Effector CD8-positive, alpha-beta T cell (primary cell): ENCODE measurements at places on chromosomes 4 and X.

DNA sequence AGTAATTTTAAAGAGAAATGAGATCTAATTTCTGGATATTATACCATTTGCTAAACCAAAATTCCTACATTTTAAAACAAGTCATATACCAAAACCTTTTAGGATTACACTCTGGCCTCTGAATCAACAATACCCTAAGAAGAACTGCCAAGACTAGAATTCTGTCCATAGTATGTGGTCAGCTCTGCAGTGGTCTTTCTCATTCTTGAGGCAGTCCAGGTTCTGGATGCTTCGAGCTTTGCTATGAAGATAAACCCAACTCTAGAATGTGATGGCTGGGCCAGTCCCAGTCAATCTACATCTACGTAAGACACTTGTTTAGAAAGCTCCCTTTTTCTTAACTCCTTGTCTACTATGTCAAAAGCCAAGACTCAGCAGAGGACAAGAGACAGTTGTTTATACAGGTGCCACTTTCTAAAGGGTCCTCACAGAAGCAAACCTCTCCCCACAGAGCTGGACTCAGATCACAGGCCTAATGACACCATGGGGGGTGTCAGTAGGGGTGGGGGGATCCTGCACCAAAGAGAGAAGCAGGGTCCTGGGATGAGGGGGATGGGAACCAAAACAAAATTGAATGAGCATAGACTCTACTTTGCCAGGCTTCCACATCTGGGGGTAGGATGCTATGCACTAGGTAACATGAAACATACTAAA is 63.2 kb downstream of the SH3RF1 start:
- no peak for DNase-seq

- DNase-seq, result no peak
Measured at GRCh38 chrX:70260104-70260503, at the start of gene P2RY4. TSS of gene P2RY4 (minus strand) at chrX:70260204. CDS start at chrX:70259624, 580 bp downstream.

- no peak for DNase-seq
Measured at GRCh38 chr4:70842761-70843435, 3.2 kb upstream of the GRSF1 start.

GRCh38 chr4:79450053-79450452 is 42.0 kb upstream of the GK2 start:
- DNase-seq, result no peak

- no peak for DNase-seq
Measured at GRCh38 chrX:154784149-154784995, 20.9 kb downstream of the MPP1 start.

DNA sequence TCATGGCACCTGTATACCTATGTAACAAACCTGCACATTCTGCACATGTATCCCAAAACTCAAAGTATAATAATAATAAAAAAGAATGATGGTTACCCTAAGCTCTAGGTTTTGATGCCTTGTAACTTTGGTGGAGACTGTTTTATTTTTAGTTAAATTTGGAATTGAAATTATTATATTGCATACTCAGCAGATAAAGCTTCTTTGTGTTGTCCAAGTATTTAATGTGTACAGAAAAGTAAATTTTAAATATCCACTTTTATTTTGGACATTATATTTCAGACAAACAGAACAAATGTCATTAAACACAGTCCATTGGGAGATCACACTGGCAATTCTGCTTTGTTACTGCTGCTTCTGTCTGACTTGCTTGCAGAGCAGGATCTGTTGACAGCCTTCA is 684.5 kb upstream of the CT83 start:
- DNase-seq, result no peak

GRCh38 chrX:110338935-110339334 is 19.7 kb upstream of the RTL9 start:
- no peak for DNase-seq

- DNase-seq, result no peak
Measured at GRCh38 chr4:17817027-17817426, 6.2 kb downstream of the NCAPG start.

DNA sequence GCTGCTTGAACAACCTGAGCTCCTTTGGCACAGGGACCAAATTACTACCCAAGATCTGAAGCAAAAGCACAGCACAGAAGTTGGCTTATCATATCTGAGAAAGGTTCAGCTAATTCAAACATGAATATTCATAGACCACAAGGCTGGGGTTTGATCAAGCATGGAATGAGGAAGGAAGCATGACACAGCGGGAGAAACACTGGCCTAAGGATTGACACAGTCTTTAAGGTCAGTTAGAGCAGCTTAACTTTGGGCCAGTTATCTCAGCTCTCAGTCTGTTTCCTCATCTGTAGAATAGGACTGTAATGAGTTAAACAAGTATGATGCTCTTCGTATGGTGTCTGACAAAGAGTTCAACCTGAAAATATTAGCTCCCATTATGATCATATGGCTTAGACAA is 88.5 kb upstream of the CBR4 start:
- no peak for DNase-seq

DNA sequence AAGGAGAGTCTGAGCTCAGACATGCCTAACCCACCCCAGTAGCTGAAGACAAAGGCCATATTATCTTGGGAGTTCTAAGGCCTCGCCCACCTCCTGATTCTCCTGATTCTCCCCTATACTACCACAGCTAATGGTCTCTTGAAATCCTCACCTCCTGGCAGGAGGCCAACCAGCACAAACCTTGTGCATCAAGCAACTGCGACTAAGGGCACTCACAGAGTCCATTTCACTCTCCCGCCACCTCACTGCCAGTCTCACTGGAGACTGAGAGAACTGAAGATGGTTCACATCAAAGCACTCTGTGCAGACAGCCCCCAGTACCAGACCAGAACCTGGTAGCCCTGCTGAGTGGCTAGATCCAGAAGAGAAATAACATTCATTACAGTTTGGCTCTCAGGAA is 102.1 kb upstream of the KLF8 start:
- DNase-seq, result no peak

GRCh38 chr4:66777097-66777496 is 768.2 kb downstream of the CENPC start:
- DNase-seq, result no peak

DNA sequence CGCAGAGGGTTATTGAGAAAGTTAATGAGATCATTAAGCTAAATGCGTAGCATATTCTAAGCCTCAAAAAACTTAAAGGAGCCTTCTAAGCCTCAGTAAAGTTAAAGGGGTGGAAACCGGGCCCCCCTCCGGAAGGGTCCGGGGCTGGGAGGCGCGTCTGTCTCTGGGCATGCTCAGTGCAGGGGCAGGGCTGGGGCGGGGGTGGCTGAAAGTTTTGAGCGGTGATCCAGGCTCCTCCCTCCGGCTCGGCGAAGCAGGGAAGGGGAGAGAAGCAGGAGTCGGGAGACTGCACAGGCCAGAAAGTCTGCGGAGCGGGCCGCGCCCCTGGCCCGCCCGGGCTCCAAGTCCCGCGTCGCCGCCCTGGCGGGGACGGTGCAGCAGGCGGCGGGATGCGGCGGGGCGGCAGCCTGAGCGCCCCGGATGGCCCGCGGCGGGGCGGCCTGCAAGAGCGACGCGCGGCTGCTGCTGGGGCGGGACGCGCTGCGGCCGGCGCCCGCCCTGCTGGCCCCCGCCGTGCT is at the start of gene EVC:
Gene EVC (plus strand): TSS at position 241 of the 518 bp plus-strand sequence. CDS start 180 bp downstream, at position 421.
- DNase-seq, result no peak
